IPS-NIHi11 (cell line): ENCODE measurements at places on chromosomes 5 and 9.
A peak's percentile ranks its signal among the peaks of the same experiment; 100 is the strongest.

DNA sequence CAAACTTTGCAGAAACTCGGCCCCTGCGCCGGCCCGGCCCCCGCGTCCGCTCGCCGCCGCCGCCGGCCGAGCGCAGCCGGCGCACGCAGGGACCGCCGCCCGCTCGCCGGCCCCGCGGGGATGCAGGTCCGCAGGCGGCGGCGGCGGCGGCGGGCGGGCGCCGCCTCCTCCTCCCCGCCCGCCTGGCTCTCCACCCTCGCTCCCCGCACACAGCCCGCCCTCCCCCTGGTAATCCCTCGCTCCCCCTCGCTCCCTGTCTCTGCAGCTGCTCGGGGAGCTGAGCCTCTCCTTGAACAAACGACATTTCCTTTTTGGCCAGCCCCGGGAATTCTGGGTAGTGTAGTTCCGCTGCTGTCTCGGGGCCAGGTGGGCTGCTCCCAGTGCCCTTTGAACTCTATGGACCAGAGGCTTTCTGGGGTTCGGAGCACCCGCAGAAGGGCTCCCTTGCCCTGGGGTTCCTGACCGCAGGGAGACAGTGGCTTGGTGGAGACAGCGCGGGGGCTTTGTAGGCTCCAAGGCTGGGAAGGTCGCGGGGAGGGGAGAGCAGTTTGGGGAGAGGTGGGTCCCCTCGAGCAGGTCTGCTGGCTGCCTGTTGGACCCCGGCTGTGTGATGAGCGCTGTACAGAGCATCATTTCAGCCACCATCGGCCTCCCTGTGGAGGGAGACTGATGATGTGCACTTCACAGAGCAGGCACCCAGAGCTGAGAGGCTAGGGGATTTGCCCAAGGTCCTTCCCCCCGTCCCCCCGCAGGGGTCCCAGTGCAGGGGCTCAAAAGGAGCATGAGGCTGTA is 1.8 kb upstream of the FAM78A start:
- DNase-seq, result peak; percentile 98

- DNase-seq, result peak; percentile 73
These were observed 398 bp downstream of the TOR1A start for GRCh38 chr9:129823542-129823934.

DNA sequence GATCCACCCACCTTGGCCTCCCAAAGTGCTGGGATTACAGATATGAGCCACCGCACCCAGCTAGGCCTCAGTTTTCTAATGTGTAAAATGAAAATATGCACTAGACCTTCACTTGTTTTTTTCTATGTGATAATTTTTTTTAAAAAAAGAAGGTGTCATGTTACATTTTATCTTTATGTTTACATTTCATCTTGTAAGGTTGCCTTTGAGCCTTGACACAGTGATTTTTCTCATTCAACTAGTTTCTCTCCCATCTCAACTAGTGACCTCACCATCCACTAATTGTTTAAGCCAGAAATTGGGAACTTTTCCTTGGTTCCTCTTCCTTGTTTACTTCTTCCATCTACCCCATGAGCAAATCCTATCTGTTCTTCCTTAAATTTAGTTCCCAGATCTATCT is 21.5 kb downstream of the TMC1 start:
- DNase-seq, result no peak

GRCh38 chr5:16461782-16462181 is 3.8 kb downstream of the ZNF622 start:
- DNase-seq, result no peak

GRCh38 chr9:117164512-117164911 is 250.3 kb downstream of the ASTN2 start:
- no peak for DNase-seq
